Activated T-cell treated with anti-CD3 and anti-CD28 coated beads, Interleukin-2, amount 50 U/mL, for 72 hours (primary cell): ENCODE measurements at places on chromosomes 2 and 18. TPM values are rescaled to one million over a fixed set of nuclear protein-coding genes. Genes with fewer than 3 reads are reported as not detected.

GRCh38 chr2:98463081-98463481 lies 18.4 kb downstream of the INPP4A start:
- H3K4me3 ChIP-seq: peak overlapping the region; percentile 79
- no peaks in the 10 kb centered on the region for H3K36me3 ChIP-seq

DNA sequence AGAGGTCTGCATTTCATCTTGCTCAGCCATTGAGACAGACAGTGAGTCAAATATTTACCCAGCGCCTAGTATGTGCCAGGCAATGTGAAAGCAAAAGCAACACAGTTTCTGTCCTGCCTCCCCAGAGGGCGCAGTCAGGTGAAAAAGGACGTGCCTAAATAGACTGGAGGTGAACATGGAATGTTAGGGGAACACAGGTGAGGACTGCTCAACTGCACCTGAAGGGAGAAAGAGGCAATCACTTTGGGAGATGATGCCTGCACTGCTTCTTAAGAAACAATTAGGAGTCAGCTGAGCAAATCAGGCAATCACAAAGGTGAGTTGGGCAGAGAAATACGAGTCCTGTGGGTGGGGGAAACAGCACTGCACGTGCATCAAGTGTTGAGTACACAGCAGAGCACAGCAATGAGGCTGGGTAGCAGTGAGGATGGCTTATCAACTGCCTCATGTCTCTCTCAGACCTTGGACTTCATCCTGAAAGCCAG lies 218.3 kb upstream of the SMAD7 start:
- H3K4me3 ChIP-seq: peak overlapping the region; percentile 60
- H3K36me3 ChIP-seq: peaks cover 19% of the 10 kb centered on the region
- DNase-seq: peak; percentile 31
- peaks cover 5% of the 10 kb centered on the region for H3K27me3 ChIP-seq
- peak overlapping the region; percentile 14 for H3K27ac ChIP-seq

DNA sequence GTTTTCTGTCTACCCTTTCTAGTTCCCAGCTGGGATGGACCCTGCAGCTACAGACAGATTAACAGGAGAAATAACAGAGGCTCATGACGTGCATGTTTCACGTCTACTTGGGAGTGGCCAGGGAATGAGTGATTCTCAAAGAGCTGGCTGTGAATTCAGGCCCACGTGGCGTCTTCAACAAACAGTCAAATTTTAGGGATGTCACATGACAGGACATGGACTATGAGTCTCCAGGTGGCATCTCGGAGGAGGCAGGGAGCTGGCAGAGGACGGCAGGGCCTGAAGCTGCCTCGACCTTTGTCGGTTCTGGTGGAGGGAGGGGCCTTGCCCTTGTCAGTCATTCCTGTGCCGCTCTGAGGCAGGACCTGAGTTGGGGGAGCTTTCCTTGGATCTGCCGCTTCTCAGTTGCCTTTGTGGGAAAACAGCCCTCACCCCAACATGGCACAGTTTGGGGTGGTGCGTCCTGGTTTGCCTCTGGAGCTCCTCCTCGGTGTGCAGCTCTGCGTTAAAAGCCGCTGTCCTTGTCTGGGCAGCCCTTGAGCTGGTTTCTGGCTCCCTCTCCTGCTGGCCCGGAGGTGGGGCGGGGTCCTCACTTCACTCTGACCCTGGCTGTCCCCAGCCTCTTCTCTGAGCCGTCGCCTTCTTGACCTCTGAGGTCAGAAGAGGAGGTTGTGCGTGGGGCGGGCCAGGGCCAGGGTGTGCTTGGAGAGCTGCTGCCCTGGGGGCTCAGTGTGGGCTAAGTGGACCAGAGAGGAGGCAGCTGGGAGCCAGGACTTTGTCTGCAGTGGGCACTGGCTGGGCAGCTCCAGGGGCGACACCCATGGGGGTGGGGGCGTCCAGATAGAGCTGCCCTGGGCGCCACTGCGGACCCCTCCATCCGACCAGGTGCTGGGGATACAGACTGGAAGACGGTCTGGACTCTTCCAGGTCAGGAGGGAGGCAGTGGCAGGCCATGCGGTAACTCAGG lies 12.1 kb upstream of the GAL3ST2 start:
- peaks cover 7% of the 10 kb centered on the region for H3K36me3 ChIP-seq
- H3K27me3 ChIP-seq: no peaks in the 10 kb centered on the region
- H3K27ac ChIP-seq: peak overlapping the region; percentile 38
- H3K4me1 ChIP-seq: peaks cover 13% of the 10 kb centered on the region
- no peak for DNase-seq

- DNase-seq: peak; percentile 53
- peaks cover 76% of the 10 kb centered on the region for H3K4me1 ChIP-seq
- H3K4me3 ChIP-seq: peak overlapping the region; percentile 71
- H3K27ac ChIP-seq: peak overlapping the region; percentile 69
Observed at GRCh38 chr2:64987001-64987955, 1.9 kb upstream of the SLC1A4 start.

GRCh38 chr2:190440113-190440512 lies 32.0 kb downstream of the MFSD6 start:
- peaks cover 8% of the 10 kb centered on the region for H3K36me3 ChIP-seq
- no peaks in the 10 kb centered on the region for H3K27me3 ChIP-seq
- no peak for DNase-seq
- H3K4me1 ChIP-seq: peaks cover 77% of the 10 kb centered on the region

- no peak overlapping the region for H3K27ac ChIP-seq
- peaks cover 12% of the 10 kb centered on the region for H3K36me3 ChIP-seq
- DNase-seq: no peak
- H3K4me1 ChIP-seq: peaks cover 26% of the 10 kb centered on the region
Observed at GRCh38 chr18:49446481-49446880, 14.0 kb downstream of the DYM start.

Gene MAPK4
- total RNA-seq: not detected

Gene RAB11FIP5
- 6.6 TPM for total RNA-seq
